Stimulated activated CD4-positive, alpha-beta T cell treated with anti-CD3 and anti-CD28 coated beads, Interleukin-1b, Interleukin-23, amount 100 ng/mL, for 1 hour (primary cell): ENCODE measurements at places on chromosomes 3 and 15.

DNA sequence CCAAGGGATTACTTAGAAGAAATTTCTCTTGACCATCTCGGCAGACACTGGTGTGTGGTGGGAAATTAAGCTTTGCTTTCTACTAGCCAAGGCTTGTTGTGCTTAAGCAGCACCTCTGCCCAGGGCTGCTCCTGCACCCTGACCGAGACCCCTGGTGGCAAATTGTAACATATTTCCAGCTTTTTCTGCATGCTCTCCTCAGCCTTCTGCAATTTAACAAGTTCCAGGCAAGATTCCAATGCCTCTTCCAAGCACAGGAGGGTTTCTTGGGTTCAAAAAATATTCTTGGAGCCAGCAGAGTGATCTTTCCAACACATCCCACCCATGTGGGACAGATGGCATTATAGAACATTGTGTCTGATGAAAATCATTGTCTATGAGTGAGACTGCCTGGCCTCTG, 210.5 kb downstream of the CLSTN2 start:
- no peak for DNase-seq

GRCh38 chr3:99711351-99711750, 73.0 kb downstream of the COL8A1 start:
- DNase-seq = no peak

DNA sequence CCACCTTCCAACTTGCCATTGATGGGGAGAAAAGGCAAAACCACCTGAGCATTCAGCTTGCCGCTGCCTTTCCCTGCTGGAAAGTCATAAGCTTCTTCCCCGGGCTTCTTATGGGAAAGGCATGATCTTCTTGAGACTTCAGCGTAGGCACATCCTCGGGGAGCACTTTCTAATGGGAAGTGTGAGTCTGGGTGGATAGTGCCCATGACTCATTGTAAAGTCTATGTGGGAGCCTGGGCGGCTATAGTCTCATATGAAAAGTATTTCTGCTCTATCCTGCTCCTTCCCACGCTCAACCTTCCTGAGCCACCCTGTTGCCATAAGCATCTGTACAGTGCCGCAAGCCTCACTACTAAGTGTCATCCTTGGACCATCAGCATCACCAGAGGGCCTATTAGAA, 309.9 kb upstream of the THBS1 start:
- no peak for DNase-seq

GRCh38 chr3:46974421-46975171, 1.9 kb downstream of the CCDC12 start:
- no peak for DNase-seq

DNA sequence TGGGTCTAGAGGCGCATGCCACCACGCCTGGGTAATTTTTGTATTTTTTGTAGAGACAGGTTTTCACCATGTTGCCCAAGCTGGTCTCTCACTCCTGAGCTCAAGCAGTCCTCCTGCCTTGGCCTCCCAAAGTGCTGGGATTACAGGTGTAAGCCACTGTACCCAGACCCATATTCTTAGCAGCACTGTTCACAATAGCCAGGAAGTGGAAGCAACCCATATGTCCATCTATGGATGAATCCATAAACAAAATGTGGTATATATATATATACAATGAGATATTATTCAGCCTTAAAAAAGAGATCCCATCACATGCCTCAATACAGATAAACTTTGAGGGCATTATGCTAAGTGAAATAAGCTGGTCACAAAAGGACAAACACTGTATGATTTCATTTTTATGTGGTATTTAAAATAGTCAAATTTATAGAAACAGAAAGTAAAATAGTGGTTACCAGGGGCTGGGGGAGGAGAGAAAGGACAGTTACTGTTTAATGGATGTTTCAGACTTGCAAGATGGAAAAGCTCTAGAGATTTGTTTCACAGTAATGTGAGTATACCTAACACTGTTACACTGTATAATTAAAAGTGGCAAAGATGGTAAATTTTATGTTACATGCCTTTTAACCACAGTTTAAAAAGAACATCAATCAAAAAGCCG, 35.7 kb upstream of the GRAMD1C start:
- no peak for DNase-seq

- no peak for DNase-seq
Observed at GRCh38 chr3:74387111-74387735, 227.2 kb downstream of the CNTN3 start.

GRCh38 chr3:194466761-194467356, 19.9 kb downstream of the ATP13A3 start:
- DNase-seq = no peak
